T-cell (primary cell): ENCODE measurements at places on chromosomes 6 and 20.

- no peak for DNase-seq
These were observed 36.0 kb upstream of the SMIM29 start for GRCh38 chr6:34284563-34285447.

DNA sequence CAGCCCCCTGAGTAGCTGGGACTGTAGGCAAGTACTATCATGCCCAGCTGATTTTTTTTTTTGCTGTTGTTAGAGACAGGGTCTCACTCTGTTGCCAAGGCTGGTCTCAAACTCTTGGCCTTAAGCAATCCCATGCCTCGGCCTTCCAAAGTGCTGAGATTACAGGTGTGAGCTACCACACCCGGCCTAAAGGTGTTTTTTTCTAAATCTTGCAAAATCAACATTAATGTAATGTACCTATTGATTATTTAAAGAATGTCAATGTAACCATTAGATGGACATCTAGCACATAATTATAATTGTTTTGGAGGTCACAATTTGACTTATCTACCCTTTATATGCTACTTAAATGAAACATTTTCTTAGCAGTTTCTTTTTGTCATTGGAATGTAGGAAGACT, 126.1 kb downstream of the PHACTR1 start:
- no peak for DNase-seq

- DNase-seq = no peak
These were observed 90.0 kb upstream of the SLC24A3 start for GRCh38 chr20:19122395-19122794.

DNA sequence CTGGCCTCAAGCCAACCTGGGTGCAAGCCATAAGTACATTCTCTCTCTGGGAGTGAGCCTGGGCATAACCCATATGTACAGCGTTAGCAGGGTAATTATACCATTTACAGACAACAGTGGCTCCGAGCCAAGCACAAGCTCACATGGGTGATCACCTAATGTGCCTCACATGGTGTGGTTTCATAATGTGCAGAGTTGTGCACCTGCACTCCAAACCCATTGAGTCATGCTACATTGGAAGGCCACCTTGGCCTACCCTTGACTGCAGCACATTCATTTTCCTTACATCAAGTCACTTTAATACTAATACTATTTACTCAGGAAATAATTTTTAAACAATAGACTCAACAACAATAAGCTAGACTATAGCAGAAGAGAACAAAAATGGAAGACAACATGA, 194.5 kb upstream of the PLN start:
- no peak for DNase-seq

- DNase-seq = no peak
These were observed 13.6 kb upstream of the GPRC6A start for GRCh38 chr6:116842459-116842858.

DNA sequence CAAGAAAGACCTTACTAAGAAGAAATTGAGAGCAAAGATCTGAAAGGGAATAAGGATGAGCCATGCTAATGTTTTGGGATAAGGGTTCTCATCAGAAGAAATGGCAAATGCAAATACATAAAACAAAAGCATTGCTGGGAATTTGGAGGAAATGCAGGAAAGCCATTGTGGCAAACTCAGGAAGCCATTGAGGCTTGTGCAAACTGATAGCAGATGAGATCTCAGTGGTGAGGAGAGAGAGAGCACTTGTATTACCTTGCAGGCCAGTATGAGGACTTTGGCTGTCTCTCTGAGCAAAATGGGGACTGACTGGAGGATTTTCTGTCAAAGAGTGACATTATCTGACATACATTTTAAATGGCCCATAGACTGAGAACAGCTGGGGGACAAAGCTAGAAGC, 103.0 kb downstream of the ADGRB3 start:
- no peak for DNase-seq

DNA sequence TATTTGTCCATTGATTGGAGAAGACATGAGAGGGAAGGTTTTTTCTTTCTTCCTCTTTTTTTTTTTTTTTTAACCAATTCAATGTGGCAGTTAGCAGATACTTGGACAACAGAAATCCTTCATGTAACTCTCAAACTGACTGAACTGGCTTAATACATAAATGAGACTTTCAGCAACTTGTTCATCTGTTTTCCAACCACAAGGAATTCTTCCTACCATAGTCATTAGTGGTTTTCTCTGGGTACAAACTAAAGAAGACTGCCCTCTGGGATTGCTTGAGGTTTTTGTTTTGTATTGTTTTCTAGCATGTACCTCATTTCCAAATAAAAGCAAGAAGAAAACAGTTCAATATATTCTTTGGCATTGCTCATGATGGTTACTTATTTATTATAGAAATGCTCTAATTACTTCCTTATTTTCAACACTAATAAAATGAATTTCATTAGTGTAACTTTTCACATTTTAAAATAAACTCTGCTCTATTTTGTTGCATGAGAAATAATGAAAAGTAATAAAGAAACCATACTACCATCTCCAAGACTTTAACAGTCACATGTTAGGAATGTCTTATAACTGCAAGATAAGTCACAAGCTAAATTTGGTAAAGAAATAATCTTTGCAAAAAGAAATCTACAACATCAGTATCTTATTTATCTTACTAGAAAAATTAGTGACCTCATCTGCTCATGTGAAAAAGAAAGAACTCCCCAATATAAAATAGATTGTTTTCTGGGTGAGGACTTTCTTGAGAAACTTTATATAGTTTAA, 52.0 kb downstream of the ME1 start:
- DNase-seq = no peak

DNA sequence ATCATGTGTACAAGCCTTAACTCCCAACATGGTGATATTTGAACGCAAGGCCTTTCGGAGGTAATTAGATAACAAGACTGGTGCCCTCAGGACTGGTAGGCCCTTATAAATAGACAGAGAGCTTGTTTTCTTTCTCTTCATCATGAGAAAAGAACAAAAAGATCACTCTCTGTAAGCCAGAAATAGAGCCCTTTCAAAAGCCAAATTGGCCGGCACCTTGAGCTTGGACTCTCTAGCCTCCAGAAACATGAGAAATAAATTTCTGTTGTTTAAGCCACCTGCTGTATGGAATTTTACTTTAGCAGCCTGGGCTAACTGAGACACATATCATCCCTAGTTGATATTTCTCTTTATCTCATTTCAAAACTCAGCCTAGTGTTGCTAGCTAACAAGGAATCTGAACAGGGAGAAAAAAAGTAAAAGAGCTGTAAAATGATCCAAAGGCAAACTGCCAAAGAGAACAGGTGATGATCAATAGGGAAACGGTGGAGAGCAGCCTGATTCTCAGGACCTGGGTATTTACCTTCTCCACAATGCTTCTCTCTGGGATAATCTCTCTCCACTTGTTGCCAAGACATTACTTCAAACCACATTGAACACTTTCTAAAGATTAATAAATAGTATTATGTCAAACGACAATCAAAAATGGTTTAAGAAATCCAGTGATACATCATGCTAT, 6.1 kb downstream of the COL21A1 start:
- DNase-seq = no peak

DNA sequence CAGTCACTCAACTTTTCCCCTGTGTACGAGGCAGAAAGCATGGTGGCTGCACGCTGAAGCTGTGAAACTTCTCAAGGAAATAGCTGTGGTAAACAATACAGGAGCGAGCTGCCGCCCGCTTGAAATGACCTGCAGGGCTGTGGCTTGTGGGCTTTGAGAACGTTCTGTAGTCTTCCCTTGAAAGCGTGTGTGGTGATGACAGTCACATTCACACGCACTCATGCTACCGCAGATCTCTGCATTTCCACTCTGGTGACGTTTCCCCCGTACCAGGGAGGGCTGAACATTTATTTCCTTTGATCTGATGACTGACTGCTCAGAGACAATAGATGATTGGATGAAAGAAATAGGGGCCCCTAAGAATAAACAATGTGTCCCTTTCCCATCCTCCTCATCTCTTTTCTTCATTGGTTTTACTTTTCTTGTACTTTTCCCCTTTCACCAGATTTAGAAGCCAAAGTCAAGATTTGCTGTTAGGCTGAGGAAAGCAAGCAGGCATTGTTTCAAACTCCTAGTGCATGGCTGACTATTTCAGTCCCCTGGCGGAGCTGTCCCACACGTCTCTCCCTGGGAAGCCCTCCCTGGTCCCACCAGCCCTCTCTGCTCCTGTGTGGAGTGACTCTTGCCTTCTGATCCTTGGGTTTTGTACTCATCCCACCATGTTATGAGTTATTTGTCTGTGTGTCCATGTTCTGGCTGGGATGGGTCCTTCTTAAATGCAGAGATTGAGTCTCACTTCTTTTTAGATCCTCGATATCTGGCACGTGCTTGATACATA, 3.9 kb downstream of the SYTL3 start:
- DNase-seq = peak; percentile 95

GRCh38 chr6:154605882-154606370, 95.4 kb upstream of the CNKSR3 start:
- no peak for DNase-seq

- no peak for DNase-seq
These were observed 66.9 kb downstream of the BCKDHB start for GRCh38 chr6:80173411-80173810.

GRCh38 chr6:35275744-35276260, 16.3 kb downstream of the ZNF76 start:
- DNase-seq = no peak

GRCh38 chr6:160254467-160255312, 3.9 kb downstream of the SLC22A2 start:
- DNase-seq = no peak

- no peak for DNase-seq
These were observed 95.1 kb downstream of the MMS22L start for GRCh38 chr6:97187951-97188350.

DNA sequence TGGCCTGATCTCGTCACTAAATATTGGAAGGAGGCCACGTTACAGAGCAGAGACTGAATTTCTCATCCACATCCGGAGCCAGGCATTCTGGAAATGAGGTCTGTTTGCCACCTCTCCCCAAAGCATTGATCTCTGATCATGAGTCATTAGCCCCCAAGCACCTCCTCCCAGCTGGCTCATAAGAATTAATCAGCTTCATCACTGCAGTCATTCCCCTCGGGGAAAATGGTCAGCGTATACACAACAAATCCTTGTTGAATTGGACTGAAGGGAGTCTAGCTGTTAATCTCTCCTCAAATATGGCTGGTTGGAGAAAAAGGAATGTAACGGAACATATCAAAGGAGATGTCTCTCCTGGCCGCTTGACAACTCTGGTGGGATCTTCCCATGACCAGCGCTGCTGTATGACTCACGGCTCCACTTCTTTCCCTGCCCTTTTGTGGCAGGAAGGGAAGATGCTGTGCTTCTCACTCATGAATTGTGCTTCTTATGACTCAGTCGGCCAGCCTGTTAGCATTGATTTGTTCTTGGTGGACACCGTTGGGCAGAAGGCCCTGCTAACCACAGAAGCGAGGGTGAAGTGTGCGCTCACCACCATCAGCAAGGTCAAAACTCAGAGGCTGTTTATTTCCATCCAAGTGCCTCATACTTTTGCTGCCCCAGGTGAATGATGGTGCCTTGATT, 76.7 kb downstream of the RNF182 start:
- no peak for DNase-seq

GRCh38 chr6:168909288-168909687, 344.4 kb downstream of the THBS2 start:
- no peak for DNase-seq

- DNase-seq = no peak
These were observed 9.0 kb upstream of the BTN3A1 start for GRCh38 chr6:26392932-26393636.

DNA sequence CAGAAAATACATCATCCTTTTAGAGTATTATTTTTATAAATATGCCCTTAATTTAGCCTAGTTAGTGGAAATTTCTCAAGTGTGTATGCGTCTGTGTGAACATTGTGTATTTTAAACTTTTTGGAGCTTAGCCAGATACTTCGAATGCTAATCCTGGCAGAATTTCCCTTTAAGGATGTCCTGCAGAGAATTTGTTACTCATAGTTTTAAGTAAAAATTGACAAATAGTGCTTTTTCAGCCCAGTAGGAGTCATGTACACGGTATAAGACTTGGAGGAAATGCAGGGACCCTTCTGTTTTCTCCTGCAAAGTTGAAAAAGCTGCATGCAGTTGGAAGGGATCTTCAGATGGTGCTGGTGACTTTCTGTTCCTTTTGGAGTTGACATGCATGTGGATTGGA, at the start of gene FHL5:
Gene FHL5, plus strand, starts transcription at position 243 of the 400 bp plus-strand sequence. CDS start 40,486 bp downstream, outside the sequence.
- no peak for DNase-seq

- no peak for DNase-seq
These were observed 100.0 kb upstream of the MAN1A1 start for GRCh38 chr6:119449331-119450156.

DNA sequence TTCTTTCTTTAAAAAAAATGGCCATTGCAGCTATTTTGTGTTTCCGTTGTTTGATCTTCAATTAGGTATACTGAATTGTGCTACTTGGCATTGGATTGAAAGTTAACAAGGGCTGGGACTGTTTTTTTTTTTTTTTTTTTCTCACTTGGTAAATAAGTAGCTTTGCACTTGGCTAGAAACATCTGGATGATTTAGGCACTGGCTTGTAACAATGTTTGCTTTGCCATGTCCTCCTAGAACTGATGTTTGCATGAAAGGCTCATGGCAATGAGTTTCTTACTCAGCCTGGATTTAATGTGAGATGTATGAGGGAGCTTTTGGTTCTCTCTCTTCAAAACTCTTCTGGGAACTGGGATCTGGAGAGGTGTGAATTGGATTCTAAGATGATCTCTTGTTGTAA, 414.1 kb downstream of the CDH26 start:
- DNase-seq = no peak

- DNase-seq = no peak
These were observed 100.2 kb upstream of the ARMC2 start for GRCh38 chr6:108748055-108748454.

- DNase-seq = no peak
These were observed 59.4 kb downstream of the TRMT6 start for GRCh38 chr20:5890773-5891441.

DNA sequence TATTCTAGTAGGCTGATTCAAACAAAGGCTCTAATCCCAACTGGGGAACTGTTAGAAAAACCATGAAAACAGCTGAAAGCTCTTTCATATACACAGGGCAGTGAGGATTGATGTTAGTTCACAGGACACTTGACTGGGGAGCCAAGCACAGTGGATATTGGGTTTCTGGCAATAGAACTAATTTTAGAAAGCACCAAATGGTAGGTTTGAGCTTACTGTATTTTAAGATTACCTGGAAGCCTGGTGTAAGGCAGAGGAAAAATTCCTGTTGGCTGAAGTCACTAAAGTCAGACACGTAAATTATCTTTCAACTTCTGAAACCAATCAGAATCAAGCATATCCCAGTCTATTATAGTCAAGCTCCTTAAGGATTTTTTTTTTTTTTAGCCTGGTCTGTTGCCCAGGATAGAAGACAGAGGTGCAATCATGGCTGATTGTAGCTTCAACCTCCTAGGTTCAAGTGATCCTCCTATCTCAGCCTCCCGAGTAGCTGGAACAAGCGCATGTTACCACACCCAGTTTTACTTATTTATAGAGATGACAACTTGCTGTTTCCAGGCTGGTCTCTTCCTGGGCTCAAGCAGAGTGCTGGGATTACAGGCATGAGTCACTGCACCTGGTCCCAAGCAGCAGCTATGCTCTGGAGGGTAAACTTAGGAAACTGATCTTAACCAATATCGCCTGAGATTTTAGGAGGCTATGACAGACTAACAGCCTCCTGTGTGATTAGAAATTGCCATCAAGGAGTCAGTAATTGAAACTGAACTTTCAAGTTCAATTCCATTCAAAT, 32.5 kb upstream of the SYNCRIP start:
- DNase-seq = no peak
